ENCODE measurements at places on chromosomes 6 and 20. TPM values are rescaled to one million over a fixed set of nuclear protein-coding genes. Genes with fewer than 3 reads are reported as not detected.

DNA sequence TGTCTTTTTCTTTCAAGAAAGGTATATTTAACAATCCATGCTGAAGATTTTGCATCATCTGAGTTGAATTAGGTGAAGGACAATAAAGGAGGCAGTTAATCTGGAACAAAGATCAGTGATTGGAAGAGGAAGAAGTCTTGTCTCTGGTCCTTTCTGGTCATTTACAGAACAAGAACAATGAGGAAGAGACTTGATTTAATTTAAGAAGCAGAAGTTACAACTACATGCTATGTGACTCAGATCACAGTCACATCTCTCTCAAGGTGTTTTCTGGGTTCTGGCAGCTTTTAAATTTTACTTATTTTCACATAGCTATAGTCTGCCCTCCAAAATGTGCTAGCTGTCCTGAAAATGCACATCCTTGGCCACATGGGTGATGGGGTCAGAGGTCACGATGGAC lies 53.5 kb upstream of the DEK start:
- no peak for DNase-seq
- H3K27me3 ChIP-seq = no peaks in the 10 kb centered on the region
- H3K4me3 ChIP-seq = no peak overlapping the region
- no peak overlapping the region for H3K27ac ChIP-seq

DNA sequence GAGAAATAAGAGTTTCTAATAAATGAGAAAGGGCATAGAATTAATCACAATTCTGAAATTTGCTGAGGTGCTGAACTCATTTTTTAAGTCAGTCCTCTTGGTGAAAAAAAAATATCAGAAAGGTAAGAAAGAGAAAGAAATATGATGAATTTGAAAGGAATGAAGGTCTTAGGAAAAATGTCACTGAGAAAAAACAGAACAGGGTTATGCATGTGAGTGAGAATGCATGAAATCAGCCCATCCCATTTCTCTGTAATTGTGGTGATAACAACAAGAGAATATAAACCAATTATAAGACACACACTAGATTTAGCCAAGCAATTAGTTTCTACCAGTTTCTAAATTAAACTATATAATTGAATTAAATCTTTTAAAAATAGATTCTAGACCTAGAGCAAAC lies 138.9 kb downstream of the TBX18 start:
- no peak overlapping the region for H3K4me3 ChIP-seq
- no peaks in the 10 kb centered on the region for H3K27me3 ChIP-seq
- no peak for DNase-seq
- H3K4me1 ChIP-seq = no peaks in the 10 kb centered on the region
- no peak overlapping the region for H3K27ac ChIP-seq

The OGFRL1 gene
- polyA plus RNA-seq = 3.6 TPM

The RIMS1 gene
- not detected for polyA plus RNA-seq

The MLIP gene
- 210 TPM for polyA plus RNA-seq

DNA sequence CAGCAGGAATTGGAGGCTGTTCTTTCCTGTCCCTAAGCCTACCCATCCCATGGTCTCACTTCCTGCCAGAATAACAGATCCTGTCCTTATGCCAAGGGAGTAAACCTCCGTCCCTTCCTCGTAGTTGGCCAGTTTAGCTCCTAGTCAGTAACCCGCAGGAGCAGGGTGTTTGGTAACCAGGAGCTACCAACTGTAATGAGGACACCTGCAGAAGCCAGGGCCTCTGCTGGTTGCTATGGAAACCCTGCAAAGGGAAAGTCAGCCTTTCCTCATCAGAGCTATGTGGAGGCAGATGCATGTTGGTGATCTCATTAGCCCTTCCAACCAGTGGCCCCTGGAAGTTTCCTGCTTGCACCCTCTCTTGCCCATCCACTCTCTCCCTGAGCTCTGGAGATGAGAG lies 368.2 kb upstream of the SULF2 start:
- no peak overlapping the region for H3K27ac ChIP-seq
- DNase-seq = no peak
- no peak overlapping the region for H3K4me3 ChIP-seq
- no peaks in the 10 kb centered on the region for H3K27me3 ChIP-seq

GRCh38 chr20:945841-946240 lies 29.7 kb upstream of the ANGPT4 start:
- H3K27me3 ChIP-seq = peaks cover 16% of the 10 kb centered on the region
- H3K27ac ChIP-seq = no peak overlapping the region
- no peak overlapping the region for H3K4me3 ChIP-seq
- DNase-seq = no peak

DNA sequence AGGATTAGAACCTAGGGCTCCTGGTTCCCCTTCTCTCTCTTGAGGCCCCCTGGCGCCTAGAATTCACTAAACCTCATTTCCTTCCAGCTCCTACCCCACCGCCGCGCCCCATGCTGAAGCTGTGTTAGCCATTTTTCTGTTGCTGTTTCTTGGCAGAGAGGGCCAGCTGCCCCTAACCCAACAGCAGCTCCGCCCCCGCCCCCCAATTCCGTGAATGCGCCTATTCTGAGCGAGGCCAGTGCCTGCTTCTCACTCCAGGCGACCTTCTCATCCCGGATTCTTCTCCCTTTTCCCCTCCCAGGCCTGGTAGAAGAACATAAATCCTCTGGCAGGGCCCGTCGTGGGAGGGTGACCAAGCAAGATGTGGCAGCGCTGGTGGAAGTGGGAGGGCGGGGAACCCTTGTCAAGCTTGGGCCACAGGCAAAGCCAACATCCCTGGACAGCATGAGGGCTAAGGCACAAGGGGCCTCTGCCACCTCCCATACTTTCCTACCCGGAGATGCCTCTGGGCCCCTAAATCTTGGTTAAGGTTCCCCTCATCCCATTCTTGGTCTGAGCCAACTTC lies 518 bp downstream of the RBPJL start:
- H3K36me3 ChIP-seq = no peaks in the 10 kb centered on the region
- H3K27ac ChIP-seq = no peak overlapping the region
- no peak overlapping the region for H3K4me3 ChIP-seq
- H3K27me3 ChIP-seq = peaks cover 74% of the 10 kb centered on the region
- peaks cover 6% of the 10 kb centered on the region for H3K4me1 ChIP-seq

Data from heart left ventricle (tissue), 16 donors.